Thymus (tissue), 14 donors: ENCODE measurements at places on chromosomes 3 and 15. TPM values are rescaled to one million over a fixed set of nuclear protein-coding genes. Genes with fewer than 3 reads are reported as not detected.

DNA sequence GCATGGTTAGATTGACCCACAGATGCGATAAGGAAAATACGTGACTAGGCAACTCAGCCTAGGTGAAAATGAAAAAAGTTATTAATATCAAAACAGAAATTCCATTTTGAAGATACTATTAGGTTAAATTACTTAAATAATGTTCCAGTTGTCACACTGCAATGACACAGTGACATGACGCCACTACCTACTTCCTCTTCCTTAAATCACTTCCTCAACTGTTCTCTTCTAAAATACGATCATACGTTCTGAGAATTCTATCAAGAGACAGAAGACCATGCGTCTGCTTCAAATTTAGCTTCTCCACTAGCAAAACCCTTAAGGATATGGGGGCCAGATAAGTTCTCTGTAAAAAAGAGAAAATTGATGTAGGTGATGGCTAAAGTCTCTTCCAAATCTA is 18.2 kb downstream of the CMTM6 start:
- DNase-seq, result no peak

- no peak for DNase-seq
These were observed 93.5 kb upstream of the THBS1 start for GRCh38 chr15:39487458-39487735.

GRCh38 chr3:122728756-122729514 is 48.3 kb downstream of the PARP14 start:
- DNase-seq, result no peak

DNA sequence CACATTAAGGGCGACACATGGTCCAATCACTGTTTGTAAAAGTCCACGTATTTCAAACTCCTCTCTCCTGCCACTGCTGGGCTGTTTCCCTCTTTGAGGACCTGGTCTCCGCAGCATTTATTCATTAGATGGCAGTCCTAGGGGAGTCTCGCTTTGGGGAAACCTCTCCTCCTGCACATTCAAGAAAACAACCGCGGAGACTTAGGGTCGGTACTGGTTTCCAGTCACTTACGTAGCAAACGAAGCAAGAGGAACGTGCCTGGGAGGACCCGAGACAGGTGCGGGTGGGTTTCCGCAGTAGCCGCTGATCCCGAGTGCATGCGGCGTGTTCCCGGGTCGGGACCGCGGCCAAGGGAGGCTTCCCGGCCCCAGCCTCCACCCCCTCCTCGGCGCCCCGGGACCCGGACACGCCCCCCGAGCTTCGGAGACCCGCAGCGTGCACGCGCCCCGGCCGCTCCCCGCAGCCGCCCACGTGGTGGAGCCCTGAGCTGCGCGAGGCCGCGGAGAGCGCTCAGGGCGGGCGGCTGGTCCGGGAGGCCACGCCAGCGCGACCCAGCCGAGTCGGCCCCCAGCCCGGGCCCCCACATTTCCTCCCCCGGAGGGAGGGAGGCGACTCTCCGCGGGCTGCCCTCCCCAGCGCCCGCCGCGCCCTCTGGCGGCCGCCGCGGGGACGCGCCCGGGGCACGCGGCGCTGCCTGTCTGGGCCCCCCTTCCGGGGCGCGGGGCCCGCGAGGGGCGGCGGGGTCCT is 1.1 kb upstream of the IGF1R start:
- peak; percentile 75 for DNase-seq

GRCh38 chr3:58989163-58989562 is 60.7 kb downstream of the CFAP20DC start:
- no peak for DNase-seq

GRCh38 chr15:38687340-38687739 is 122.7 kb upstream of the RASGRP1 start:
- DNase-seq, result peak; percentile 50

- no peak for DNase-seq
These were observed 2.0 kb upstream of the PTPN23 start for GRCh38 chr3:47378869-47379268.

Gene PAQR9
- total RNA-seq, result 0.05 TPM

DNA sequence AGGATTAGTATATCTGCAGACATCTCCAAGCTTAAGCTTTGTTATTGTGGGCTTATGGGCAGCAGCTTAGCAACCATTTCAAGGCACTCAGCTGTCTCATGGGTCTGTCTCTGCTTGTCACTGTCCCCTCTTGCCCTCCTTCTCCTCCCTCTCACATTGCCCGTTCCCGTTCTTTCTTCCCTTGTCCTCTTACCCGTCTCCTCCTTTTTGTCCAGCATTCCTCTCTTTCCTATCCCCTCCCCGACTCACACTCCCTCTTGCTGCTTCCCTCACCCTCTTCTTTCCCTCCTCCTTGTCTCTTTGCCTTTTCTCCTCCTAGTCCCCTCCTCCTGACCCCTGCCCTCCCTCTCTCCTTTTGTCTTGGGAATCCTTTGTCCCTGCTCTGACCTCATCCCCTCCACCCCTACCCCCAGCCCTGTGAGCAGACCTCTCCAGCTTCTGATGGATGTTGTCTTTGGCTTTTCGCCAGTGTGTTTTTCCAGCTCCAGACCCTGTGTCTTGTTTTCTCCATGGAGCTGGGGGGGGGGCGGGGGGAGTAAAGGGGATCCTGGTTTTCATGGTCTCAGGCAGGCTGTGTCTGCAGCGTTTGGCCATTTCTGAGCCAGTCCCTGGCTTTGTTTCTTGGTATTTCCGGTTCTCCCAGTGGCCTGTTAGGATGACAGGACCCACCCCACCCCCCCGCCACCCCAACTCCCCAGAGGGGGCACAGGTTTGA is 47.9 kb upstream of the TRAK1 start:
- no peak for DNase-seq

DNA sequence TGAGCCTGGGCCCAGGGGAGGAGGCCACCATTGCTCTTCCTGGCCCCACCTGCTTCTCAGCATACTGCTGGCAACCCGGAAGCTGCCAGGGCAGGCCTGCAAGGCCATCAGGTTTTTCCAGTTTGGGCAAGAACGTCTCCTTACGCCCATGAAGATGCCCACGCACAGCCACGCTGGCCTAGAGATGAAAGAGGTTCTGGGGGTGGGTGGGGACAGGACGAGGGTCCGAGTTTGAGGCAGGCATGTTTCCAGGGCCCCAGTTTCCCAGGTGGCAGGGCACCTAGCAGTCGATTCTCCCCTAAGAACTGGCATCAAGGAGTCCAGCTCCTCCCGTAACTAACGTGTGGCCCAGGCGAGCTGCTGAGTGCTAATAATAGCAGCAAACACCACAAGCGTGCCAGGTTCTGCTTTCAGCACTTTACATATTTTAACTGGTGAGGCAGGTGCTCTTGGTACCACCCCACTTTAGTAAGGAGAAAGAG is 45.8 kb downstream of the ZNF710 start:
- no peak for DNase-seq

Gene TRH
- 0.52 TPM for total RNA-seq

DNA sequence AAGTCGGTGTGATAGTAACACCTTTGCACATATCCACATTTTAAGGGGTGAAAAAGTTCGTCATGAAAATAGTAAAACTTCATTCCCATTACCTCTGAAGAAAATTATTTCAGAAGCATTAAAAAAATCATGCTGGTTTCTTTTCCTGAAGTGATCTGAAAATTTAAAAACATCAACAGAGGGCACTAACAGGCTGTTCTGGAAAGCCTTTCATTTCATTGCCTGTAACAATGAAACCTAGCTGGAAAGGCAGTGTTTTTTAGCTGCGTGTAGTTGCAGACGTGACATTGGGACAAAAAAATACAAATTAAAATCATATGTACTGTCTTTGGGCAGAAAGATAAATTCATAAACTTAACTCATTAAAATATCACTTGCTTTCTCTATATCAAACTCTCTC is 993.8 kb downstream of the GBE1 start:
- DNase-seq, result no peak

- DNase-seq, result no peak
These were observed 158.8 kb upstream of the TBL1XR1 start for GRCh38 chr3:177356113-177356512.

Gene TNFSF10
- total RNA-seq, result 36.9 TPM

DNA sequence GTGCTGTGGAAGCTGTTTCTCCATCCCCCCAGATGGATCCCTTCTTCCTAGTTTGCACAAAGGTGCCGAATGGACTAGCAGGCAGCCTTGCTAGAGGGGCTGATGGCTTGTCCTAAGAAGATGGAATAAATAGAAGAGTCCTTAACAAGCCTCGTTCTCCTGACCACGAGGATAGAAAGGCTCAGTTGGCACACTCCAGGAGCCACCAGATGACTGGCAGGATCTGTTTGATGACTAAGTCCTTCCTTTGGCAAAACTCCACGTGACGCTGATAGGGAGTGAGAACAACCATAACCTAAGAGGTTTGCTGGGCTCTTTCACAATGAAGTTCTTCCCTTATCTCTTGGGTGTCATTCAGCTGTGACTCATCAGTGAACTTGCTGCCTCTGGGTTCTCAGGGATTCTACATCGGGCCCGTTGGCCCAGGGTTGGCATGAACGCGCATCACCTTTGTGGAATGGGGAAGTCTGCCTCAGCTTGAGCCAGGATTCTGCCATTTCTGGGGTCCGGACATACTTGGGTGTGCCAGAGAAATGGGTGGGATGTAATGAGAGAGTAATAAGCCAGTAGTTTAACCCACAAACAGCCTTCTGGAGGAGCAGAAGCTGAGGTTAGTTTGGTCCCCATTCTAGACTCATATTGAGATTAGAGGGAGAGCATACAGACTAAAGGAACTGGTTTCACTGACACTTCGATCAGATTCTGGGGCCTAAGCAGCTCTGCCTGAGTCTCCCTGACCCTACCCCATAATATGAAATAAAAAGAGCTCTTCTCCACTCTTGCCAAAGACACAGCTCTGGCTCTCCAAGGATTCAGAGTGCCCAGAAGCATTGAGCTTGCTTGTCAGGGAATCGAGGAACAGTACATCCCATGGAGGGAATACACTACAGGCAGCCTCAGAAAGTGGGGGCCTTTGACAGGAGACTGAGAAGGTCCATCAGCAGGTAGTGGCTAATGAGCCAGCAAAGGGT is 2.0 kb upstream of the MELTF start:
- no peak for DNase-seq

Gene ELL3
- 3.2 TPM for total RNA-seq

DNA sequence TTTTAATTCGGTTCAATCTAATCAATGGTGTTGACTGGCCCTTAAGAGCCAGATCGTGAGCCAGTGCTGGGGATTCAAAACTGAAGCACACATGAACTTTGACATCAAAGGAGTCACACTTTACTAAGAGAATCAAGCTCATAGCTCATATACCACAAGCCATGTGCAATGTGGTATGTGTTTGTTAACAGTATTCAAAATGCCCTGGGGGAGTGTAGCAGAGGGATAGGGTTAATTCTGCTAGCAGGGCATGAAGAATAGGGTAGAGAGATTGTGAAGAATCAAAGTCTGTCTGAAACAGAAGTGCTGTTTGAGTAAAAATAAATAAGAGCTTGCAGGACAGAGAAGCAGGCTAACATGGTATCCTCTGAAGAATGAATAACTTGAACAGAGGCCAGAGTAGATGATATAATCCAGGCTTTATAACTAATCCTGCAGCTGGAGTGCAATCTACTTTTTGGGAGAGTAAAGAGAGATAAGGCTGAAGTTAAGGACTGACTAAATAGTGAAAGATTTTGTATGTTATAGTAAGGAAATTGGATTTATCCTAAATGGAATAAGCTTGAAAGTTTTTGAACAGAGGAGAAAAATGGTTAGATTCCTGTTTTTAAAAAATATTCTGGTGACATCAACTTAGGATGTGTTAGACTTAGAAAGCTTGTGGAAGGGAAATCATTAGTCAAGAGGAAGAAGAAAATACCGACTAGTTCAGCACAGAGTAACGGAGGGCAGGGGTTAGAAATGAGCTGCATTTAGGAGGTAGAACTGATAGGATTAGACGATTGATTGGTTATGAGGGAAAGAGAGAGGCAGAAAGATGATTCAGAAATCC is 292.0 kb downstream of the NFKBIZ start:
- no peak for DNase-seq

DNA sequence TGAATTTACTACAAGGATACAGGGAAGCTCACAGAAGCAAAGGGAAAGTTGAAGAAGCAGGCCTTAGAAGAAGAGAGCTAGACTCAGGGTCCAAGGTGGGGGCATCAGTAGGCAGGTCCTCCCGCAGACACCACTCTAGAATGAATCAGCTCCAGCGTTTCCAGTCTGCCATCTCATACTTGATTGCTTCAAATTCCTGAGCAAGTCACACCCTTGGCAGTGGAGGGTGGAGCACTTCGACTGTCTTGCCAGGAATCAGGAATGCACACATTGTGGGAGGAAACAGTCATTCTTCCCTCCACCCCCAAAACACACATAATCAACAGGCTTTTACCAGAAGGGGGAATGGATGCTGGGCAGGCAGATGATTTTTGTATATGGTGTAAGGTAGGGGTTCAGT is 78.5 kb downstream of the CHCHD6 start:
- no peak for DNase-seq

GRCh38 chr3:72652395-72652794 is 195.8 kb downstream of the SHQ1 start:
- no peak for DNase-seq

GRCh38 chr15:40853241-40853890 is 9.5 kb downstream of the SPINT1 start:
- no peak for DNase-seq

DNA sequence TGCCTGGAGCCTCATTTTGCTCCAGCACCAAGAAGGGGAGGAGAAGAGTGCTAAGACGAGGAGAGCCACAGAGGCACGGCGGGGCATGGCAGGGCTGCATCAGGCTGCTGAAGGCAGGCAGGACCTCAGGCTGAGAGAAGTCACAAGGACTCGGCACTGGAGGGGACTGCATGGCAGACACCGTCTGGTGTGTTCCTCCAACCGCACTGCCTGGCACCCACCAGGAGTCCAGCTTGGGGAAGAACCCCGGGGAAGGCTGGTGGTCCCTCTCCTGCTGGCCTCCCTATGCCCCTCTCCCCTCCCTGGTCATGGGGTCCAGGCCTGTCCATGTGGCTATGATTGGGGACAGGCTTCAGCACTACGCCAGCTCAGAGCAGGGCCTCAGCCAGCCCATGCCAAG is 153.2 kb upstream of the MEF2A start:
- no peak for DNase-seq

DNA sequence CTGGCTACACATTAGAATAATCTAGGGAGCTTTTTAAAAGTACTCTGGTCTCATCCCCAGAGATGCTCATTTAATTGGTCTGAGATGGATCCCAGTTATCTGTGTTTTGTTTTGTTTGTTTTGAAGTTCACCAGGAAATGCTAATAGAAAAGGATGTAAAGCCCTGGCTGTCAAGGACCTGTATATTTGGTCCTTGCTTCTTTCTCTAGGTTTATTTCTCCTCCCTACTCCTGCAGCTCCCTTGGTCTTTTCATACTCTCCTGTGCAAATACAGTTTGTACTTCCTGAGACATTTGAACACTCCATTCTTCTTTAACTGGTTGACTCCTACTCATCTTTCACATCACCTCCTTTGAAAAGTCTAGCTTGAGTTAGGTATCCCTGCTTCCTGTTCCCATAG is 3.3 kb downstream of the PIK3CA start:
- DNase-seq, result no peak

Gene TEX55
- total RNA-seq, result not detected

DNA sequence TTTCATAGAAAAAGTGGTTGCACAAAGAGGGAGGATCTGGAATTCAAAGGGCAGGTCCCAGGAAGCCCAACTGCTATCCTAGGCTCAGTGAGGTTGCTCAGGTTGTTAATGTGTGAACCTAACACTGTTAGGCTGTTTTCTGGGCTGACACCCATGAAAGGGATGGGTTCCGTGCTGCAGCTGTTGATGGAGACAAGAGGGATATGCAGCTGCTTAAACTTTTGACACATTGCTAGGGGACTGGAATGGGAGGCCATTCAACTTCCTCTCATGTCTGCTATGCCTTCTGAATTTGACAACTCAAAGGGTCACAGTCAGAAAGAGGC is 198.0 kb upstream of the NR2E3 start:
- DNase-seq, result no peak

Gene STXBP5L
- total RNA-seq, result 0.33 TPM
